GM12878 (cell line): ENCODE measurements at places on chromosomes 16 and 17.
A peak's percentile ranks its signal among the peaks of the same experiment; 100 is the strongest.

GRCh38 chr17:45248132-45248957 lies 13.5 kb downstream of the SPATA32 start:
- no peak for DNase-seq

DNA sequence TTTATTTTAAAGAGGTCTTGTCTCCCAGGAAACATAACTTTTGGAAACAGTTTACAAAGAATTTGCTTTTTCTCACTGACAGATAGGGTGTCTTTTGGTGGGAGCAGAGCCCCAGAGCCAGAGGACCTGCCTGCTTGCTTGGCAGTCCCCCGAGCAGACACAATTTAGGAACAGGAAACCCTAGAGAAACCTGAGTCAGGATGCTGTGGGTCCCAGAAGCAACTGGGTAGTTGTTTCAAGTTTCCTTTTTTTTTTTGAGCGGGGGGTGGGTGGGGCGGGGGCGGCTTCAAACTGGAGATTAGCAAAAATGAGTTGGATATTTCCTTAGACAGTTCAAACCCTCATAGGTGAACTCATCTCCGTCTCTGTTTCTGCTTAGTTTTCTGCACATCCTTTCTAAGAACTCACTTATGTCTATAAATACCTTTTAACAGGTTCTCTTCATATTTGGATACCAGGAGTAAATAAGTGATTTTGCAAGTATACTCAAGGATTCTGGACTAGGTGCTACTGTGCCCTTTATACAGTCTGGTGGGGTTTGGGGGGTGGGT lies 135.1 kb downstream of the PRKCA start:
- no peak for DNase-seq

DNA sequence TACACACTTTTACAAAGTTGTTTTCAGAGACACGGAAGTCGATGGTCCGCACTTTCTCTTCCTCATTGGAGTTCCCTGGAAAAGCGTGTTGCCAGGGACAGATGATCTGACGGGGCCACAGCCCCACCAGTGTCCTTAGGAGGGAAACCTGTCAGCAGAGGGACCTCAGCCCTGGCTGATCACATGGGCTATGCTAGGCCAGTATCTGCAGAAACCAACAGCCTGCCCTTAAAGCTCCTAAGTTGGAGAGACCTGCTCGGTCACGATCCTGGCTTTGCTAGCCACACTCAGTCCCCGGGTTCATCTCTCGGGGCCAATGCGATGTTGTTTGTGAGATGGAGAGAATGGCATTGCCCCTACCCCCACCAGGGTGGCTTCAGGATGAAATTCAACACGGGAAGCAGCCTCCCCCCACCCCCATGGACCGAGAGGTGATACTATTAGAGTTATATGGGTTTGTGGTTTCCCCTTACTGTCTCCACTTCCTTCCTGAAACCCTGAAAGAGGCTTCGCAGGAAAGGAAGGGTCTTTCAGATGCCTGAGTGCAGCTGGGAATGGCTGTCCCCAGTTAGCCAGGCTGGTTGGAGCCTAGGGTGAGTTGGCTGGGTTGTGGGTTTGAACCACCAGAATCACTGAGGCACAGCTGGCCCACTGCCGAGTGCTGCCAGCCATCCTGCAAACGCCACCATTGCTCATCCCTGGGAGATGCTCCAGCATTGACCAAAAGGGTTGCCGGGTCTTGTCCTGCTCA lies 16.6 kb downstream of the RMI2 start:
- DNase-seq: peak; percentile 45

GRCh38 chr16:52499060-52499440 lies 47.9 kb downstream of the TOX3 start:
- no peak for DNase-seq

- peak; percentile 60 for DNase-seq
Measured at GRCh38 chr16:53061256-53061655, 6.5 kb downstream of the CHD9 start.

DNA sequence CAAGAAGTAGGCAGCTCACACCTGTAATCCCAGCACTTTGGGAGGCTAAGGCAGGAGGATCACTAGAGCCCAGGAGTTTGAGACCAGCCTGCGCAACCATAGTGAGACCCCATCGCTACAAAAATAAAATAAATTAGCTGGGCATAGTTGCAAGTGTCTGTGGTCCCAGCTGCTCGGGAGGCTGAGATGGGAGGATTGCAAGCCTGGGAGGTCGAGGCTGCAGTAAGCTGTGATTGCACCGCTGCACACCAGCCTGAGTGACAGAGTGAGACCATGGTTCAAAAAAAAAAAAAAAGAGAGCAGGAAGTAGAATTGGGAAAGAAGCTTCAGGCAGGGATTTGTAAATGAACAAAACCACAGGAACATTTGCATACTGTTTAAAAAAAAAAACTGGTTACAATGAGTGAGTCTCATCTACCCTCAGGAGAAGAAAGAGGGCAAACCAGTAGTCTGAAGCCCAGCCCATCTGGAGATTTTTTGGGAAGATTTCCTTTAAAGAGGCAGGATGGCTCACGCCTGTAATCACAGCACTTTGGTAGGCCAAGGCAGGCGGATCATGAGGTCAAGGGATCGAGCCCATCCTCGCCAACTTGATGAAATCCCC lies 7.9 kb downstream of the MPV17L start:
- DNase-seq: no peak
